ENCODE measurements at places on chromosomes 6 and 20. TPM values are rescaled to one million over a fixed set of nuclear protein-coding genes. Genes with fewer than 3 reads are reported as not detected.

TCP11 gene
- total RNA-seq = 0.07 TPM

GMPR gene
- total RNA-seq = 25.0 TPM

ACTL10 gene
- 2.7 TPM for total RNA-seq

PTK6 gene
- not detected for total RNA-seq

AARS2 gene
- 15.0 TPM for total RNA-seq

RIPOR2 gene
- total RNA-seq = not detected

PCMT1 gene
- 179 TPM for total RNA-seq

RAET1L gene
- total RNA-seq = not detected

PSORS1C1 gene
- 2.0 TPM for total RNA-seq

TXLNB gene
- total RNA-seq = 0.22 TPM

HLA-DOA gene
- total RNA-seq = under 0.01 TPM

STX11 gene
- total RNA-seq = 11.3 TPM

FGD2 gene
- not detected for total RNA-seq

RCAN2 gene
- 0.13 TPM for total RNA-seq

PM20D2 gene
- 20.7 TPM for total RNA-seq

SOX18 gene
- total RNA-seq = 25.5 TPM

DDO gene
- not detected for total RNA-seq

F13A1 gene
- total RNA-seq = not detected

TSHZ2 gene
- not detected for total RNA-seq

ABCF1 gene
- 44.9 TPM for total RNA-seq

CDSN gene
- not detected for total RNA-seq

COL19A1 gene
- total RNA-seq = not detected

RBM24 gene
- 4.8 TPM for total RNA-seq

SUMO4 gene
- total RNA-seq = 5.5 TPM

B3GAT2 gene
- total RNA-seq = 0.07 TPM

ANKRD6 gene
- 9.1 TPM for total RNA-seq

GOPC gene
- 31.7 TPM for total RNA-seq

SYTL3 gene
- total RNA-seq = 0.65 TPM

GCNT2 gene
- total RNA-seq = 19.8 TPM

FNDC1 gene
- not detected for total RNA-seq

SNX14 gene
- 141 TPM for total RNA-seq

POU5F1 gene
- total RNA-seq = not detected

LKAAEAR1 gene
- total RNA-seq = 0.29 TPM

ZNF391 gene
- 0.53 TPM for total RNA-seq

GLP1R gene
- not detected for total RNA-seq

CPNE5 gene
- total RNA-seq = 9.3 TPM

BTNL2 gene
- not detected for total RNA-seq
